Cardiac septum (tissue), 1 donor: ENCODE measurements at places on chromosomes 1 and 21. TPM values are rescaled to one million over a fixed set of nuclear protein-coding genes. Genes with fewer than 3 reads are reported as not detected.

The SLC22A15 gene
- total RNA-seq, result 9.8 TPM

The CCDC27 gene
- total RNA-seq, result not detected

The FUBP1 gene
- total RNA-seq, result 80.0 TPM

The CFHR3 gene
- total RNA-seq, result not detected

The CNIH3 gene
- total RNA-seq, result 1.4 TPM

The TEDDM1 gene
- total RNA-seq, result not detected

The C1orf94 gene
- total RNA-seq, result not detected

The SPRR2A gene
- total RNA-seq, result not detected

The GJA8 gene
- total RNA-seq, result not detected

The METTL18 gene
- total RNA-seq, result 4.2 TPM

The NHLH1 gene
- total RNA-seq, result not detected

The TSPAN1 gene
- 3.0 TPM for total RNA-seq
